ENCODE measurements at places on chromosomes 2 and 18.

GRCh38 chr18:13433125-13433524 is 214.6 kb downstream of the LDLRAD4 start:
- no peak for DNase-seq

DNA sequence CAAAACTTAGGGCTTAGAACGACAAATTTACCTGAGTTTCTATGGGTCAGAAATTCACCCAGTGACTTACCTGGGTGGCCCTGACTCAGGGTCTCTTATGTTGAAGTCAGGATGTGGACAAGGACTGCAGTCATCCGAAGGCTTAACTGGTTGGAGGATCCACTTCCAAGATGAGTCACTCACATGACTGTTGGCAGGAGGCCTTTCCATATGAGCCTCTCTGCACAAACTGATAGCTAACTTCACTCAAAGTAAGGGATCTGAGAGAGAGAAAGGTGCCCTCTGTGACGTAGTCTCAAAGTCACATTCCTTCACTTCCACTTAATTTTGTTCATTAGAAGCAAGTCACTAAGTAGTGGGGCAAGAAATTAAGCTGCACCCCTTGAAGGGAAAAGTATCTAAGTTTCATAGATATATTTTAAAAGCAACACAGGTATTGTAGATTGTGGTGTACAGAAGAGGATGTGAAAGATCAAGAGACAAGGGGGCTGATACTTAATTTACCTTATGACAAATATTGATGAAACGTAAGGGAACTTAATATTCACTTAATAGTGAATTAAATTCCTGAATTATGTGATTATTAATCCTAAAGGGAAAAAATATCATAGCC is 48.4 kb downstream of the TANK start:
- no peak for DNase-seq

DNA sequence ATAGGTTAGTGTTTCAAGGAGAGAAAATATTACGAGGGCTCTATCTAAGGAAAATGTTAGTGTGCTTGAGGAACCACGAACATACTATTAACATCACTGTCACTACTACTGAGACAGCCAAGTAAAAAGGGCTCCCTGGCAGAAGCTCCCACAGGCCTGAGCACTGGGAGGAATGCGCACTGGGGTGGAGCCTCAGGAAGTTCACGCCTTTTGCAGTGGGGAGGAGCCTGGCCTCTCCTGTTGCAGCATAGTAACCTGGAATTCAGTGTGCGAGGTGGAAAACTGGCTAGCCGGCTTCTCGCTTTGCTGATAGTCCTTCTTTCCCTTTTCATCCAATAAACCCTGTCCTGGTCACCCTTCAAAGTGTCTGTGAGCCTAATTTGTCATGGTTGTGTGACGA is 250.3 kb downstream of the ERBB4 start:
- DNase-seq: no peak

GRCh38 chr18:2971741-2972552 is 41.0 kb downstream of the LPIN2 start:
- peak; percentile 71 for DNase-seq

GRCh38 chr18:4004183-4004829 is 450.8 kb downstream of the DLGAP1 start:
- DNase-seq: no peak

DNA sequence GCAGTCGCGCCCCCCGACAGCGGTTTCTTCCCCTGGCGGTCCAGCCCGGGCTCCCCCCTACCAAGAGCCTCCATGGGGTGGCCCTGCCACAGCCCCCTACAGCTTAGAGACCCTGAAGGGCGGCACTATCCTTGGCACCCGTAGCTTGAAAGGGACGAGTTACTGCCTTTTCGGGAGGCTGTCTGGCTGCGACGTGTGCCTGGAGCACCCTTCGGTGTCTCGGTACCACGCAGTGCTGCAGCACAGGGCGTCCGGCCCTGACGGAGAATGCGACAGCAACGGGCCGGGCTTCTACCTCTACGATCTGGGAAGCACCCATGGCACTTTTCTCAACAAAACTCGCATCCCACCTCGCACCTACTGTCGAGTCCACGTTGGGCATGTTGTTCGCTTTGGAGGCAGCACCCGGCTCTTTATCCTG is 475 bp downstream of the SLC4A1AP start:
- DNase-seq: no peak

- no peak for DNase-seq
These were observed 322.3 kb upstream of the EPAS1 start for GRCh38 chr2:45974762-45975408.

DNA sequence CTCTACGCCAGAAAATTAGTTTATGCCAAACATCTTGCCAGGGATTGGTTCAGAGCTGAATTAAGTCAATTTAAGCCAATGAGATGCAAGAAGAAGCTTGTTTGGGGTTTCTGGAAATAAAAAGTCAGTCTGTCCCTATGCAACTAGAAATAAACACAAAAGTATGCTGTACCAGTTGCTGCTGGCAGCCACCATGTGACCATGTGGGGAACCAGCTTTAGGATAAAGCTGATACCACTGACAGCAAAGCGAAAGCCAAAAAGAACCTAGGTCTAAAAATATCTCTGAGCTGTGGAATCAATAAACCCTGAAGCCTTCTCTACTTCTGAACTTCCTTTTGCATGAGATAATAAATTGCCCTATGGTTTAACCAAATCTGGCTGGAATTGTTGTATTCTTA is 181.8 kb upstream of the PARD3B start:
- no peak for DNase-seq

DNA sequence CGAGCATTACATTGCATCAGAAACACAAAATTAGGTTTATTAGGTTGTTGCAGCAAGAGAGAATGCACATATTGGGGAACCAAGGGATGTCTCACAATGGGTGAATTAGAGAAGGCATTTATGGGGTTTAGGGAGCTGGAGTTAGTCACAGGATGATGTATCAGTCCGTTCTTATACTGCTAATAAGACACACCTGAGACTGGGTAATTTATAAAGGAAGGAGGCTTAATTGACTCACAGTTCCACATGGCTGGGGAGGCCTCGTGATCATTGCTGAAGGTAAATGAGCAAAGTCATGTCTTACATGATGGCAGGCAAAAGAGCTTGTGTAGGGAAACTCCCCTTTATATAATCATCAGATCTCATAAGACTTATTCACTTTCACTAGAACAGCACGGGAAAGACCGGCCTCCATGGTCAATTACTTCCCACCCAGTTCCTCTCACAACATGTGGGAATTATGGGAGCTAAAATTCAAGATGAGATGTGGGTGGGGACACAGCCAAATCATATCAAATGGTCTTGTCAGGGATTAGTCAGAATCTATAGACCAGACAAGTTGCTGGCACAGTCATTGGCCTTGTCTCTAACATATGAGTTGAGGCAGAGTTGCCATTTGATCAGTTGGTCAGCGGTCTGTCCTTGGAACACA is 61.9 kb upstream of the RBMS1 start:
- DNase-seq: no peak

GRCh38 chr2:48738806-48739205 is 16.7 kb downstream of the LHCGR start:
- DNase-seq: no peak

DNA sequence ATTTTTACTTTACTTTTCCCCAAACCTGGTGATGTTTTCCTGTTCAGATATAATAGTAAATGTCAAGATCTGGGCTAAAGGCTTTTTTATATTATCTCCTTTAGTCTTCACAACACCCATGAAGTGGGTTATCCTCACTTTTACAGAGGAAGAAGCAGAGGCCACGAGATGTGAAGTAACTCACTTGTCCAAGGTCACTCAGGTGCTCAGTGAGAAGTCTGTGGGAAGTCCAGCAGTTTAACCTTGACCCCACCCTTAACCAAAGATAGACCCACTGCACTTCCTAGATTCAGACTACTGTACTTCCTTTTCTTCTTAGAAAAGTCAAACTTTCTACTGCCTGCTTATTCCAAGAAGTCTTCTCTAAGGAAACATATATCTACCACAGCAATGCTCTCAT is 56.3 kb upstream of the STAT1 start:
- no peak for DNase-seq

DNA sequence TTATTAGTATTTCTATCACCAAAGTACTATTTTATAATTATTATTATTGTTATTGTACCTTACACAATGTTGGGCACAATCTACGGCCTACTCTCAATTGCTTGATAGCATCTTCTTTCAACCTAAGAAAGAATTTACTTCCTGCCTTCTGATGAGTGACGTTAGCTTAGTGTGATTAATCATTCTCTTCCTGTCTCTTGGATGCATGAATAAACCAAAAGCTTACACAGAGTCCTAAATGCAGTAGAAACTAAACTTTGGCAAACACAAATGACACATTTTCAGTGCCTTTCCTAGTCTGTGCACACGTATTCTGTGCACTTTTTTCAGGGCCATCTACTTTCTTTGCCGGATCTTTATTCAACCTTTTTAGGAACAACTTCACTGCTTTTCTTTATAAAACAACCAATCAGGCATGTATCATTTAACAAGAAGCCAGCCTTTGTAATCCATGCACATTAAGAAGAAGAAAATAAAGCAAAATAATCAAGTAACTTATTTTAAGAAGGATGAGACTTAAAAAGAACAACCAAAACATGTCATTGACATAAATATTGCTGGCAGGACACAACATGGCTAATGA is 19.1 kb downstream of the TRAK2 start:
- DNase-seq: peak; percentile 22

DNA sequence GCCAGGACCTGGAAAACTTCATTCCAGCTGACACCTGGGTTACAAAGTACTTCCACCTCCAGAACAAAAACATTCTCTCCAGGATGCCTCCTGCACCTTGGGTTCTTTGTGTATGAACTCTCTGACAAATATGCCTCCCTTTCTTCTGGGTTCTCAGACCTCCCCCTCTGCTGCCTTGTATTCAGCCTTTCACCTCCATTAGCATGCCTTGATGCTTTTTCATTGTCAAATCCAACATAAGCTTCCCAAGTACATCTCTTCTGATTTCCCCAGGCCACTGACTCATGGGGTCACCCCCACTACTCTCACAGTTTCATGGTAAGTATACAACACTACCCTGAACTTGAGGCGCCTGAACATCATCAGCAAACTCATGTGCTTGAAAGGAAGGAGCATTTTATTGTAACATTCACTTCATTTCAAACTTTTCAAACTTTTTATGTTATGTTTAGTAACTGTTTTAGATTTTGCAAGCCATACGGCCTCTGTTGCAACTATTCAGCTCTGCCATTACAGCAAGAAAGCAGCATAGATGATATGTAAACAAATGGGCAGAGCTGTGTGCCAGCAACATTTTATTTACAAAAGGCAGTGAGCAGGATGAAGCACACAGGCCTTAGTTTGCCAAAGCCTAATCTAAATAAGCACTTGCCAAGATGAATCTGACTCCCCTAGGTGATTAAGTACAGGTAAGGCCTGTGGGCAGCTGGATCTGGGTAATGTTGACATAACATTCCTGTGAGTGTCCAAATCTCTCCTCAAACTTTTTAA is 32.5 kb upstream of the MRPS9 start:
- DNase-seq: no peak

DNA sequence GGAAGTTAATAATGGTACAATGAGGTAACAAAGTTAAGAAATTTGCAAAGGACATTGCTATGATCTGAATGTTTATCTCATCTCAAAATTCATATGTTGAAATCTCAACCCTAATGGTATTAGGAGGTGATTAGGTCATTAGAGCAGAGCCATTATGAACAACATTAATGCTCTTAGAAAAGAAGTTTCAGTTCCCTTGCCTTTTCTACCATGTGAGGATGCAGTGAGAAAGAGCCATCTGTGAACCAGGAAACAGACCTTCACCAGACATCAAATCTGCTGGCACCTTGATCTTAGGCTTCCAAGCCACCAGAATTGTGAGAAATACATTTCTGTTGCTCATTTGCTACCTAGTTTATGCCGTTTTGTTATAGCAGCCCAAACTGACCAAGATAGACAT is 757.6 kb downstream of the NR4A2 start:
- no peak for DNase-seq

GRCh38 chr2:105634198-105634597 is 110.5 kb upstream of the NCK2 start:
- DNase-seq: no peak

DNA sequence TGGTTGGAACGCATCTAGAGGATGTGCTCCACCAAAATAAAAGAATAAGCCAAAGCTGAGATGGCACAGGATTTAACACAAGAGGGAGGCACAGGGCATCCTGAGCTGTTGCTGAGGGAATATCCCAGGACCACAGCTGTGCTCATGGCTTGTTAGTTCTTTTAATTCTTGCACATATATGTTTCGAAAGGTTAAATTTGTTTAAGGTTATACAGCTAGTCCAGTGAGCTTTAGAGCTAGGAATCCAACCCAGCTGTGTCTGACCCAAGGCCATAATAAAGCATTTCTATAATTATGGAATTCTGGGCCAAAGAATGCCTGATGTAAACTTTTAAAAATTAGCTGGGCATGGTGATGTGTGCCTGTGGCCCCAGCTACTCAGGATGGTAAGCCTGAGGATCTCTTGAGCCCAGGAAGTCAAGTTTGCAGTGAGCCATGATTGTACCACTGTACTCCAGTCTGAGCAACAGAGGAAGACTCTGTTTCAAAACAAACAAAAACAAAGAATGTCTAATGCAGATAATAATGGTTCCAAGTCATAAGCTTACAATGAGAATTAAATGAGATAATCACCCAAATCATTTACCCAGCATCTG is 66.4 kb upstream of the CCBE1 start:
- no peak for DNase-seq

GRCh38 chr2:167196461-167197252 is 308.4 kb downstream of the XIRP2 start:
- peak; percentile 93 for DNase-seq

GRCh38 chr2:157460384-157460837 is 16.5 kb upstream of the CYTIP start:
- no peak for DNase-seq

GRCh38 chr2:717661-718060 is 40.5 kb upstream of the TMEM18 start:
- no peak for DNase-seq

DNA sequence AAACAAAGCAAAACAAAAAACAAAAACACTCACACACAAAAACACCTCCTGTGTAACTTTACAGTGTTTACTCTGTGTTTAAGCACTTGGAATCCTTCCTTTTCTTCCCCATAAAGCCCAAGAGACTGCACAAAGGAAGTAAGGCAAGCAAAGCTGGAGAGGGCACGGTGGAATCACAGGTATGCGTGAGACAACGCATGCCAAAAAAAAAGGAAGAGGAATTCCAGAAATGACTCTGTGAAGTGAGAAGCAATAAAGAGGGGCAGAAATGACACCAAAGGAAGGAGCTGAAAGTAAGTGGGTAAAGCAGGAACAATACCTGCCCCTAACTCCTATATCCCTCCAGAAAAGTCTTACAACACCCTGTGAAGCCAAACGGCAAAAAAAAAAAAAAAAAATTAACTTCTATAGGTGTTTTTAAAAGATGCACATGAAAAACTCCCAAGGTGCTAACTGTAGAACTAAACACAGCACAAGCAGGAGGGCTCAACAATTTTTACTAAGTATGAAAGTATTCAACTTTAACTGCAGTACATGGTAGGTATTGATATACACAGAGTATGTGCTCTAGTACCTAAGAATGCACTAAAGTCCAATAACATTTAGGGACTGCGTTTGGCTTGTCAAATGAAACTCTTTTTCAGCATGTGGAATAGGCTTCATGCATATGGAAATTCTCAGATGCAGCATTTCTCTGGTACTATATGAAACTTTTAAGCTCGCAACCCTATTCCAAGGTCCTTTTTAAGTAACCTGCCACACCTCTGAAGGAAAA is 9.1 kb downstream of the RND3 start:
- no peak for DNase-seq
